Effector CD4-positive, alpha-beta T cell (primary cell): ENCODE measurements at places on chromosomes 7 and 10.

GRCh38 chr7:726854-727103 lies 280 bp downstream of the DNAAF5 start:
- DNase-seq: no peak

DNA sequence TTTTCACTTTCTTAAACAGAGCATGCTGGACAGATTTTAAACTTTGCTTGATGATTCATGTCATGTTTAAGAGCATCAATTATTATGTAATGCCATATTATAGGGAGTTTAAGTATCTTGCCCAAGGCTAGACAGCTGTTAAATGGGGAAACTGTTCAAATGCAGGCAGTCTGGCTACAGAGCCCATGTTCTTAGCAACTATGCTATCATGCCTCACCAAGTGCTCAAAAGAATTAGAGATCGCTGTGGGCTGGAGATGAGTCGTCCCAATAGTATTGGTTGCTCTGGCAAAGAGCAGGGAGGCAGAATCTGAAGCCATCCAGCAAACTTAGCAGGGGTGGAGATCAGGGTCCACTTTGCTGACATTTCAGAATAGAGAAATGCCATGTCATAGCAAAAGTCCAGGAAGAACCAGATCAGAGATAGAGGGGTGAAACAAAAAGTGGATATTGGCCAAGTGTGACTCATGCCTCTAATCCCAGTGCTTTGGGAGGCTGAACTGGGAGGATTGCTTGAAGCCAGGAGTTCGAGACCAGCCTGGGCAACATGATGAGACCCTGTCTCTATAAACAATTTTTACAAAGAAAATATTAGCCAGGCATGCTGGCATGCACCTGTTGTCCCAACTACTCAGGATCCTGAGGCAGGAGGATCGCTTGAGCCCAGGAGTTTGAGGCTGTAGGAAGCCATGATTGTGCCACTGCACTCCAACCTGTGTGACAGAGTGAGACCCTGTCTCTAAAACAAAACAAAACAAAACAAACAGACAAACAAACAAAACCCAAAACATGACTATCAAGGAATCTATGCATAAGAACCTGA lies 57.8 kb downstream of the BAMBI start:
- no peak for DNase-seq

GRCh38 chr7:113768387-113768786 lies 150.4 kb downstream of the PPP1R3A start:
- no peak for DNase-seq

DNA sequence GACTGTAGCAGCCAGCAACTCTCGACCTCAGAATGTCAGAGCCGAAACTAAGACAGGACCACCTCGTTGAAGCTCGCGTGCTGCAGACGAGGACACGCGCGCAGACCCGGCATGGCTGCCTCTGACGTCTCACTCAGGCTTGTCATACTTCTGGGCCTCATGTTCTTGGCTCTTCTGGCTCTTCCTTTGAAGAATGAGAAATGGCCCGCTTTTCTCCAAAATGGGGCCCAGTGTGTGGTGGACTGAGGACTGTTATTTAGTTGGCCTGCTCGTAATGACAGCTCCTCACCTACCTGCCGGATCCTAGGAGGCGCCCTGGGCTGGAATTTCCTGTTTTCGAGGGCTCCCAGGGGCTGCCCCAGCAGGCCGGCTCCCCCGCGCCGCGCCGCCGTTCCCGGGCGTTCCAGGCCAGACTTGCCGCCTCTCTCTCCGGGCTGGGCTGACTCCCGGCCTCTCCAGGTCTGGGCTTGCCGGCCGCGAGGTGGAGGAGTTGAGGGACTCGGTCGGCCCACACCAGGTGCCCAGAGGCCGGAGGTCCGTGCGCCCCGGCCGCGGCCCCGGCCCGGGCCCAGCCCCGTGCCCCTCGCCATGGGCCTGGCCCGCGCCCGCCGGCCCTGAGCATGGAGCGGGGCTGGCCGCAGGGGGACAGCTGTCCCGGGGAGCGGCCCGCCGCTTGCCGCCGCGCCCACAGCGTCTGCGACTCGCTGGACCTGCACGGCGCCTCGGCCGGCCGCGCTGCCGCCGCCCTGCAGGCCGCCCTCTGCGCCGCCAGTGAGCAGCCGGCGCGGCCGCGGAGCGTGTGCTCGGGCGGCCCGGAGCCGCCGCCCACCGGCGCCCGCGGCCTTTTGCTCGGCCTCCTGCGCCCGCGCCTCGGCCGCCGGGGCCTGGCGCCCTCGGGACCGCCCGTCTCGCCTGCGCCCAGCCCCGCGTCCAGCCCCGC lies 28.1 kb downstream of the AGAP3 start:
- DNase-seq: no peak
